ENCODE measurements at places on chromosomes 7 and 10.

DNA sequence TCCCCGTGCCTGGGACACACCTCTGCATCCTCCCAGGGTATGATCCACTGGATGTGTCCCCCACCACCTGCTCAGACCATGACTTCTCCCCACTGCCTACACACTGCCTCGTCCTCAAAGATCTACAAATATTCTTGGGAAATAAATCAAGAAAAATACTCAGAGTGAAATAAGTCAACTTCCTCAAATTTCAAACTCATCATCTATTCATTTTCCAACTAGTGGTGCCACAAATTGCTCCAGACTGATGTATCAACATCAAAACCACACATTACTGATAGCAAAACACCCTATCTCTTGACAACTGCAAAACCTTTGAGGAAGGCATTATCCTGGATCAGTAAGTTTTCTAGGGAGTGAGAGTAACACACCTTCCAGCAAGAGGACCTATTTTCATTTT lies 87.7 kb downstream of the GRB10 start:
- DNase-seq = no peak

DNA sequence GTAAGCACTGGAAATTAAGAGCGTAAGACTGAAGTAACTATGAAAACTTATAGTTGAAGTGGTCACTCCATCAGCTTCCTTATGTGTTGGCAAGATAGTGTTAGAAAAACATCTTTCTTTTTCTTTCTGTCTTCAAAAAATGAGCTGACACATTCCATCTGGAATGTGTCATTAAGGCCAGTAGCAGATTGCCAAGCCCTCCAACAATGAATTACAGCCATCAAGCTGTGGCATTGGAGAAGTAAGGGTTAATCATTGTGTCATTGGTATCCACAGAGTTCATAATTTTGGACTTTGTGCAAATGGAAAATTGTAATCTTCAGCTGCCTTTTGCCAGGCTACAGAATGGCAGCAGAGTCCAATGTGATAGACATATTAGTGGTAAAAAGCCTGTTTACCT lies 926.3 kb downstream of the NRG3 start:
- no peak for DNase-seq

DNA sequence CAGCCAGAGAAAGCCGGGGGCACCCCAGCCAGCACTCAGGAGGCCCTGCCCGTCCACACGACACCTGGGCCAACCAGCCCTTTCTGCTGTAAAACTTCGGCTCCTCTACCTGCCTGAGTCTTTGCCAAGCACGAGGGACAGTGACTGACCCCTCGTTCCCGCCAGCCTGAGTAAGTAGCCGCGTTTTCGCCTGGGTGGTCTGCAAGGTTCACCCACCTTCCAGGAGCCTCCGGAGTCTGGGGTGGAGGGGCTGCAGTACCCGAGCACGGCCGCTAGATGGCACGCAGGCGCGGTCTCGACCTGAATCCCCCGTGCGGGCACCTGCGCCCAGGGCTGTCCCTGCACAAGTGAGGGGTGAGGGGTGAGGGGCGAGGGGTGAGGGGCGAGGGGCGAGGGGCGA lies 192.7 kb downstream of the PTPRN2 start:
- peak; percentile 83 for DNase-seq

DNA sequence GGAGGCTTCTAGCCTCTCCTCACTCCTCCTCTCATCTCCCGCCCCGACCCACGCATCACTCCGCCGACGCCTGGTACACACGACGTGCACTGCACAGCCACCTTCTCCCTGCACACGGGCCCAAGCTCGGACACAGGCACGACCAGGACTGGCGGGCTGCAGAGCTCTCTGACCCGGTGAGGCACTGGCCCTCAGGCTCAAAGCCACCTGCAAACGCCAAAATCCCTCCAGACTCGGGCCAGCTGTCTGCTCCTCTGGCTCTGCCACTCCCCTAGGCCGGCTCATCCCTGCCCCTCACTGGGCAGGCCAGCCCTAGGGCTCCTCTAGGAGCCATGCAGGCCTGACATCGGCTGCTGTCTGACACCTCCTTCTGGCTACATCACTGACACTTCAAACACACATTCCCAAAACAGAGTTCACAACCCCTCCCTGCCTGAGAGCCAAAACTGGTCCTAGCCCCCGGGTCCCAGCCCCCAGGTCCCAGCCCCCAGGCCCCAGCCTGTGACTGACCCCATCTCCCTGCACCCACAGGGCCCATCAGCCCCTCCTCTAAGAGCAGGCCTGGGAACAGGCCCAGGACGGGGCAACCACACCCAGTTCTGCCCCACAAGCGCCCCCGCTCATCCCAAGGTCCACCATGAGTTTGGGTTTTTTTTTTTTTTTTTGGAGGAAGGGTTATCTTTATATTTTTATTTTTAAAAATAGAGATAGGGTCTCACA lies 35.1 kb downstream of the MAD1L1 start:
- DNase-seq = peak; percentile 47
